GM03348 (cell line): ENCODE measurements at places on chromosomes 12 and 14.

DNA sequence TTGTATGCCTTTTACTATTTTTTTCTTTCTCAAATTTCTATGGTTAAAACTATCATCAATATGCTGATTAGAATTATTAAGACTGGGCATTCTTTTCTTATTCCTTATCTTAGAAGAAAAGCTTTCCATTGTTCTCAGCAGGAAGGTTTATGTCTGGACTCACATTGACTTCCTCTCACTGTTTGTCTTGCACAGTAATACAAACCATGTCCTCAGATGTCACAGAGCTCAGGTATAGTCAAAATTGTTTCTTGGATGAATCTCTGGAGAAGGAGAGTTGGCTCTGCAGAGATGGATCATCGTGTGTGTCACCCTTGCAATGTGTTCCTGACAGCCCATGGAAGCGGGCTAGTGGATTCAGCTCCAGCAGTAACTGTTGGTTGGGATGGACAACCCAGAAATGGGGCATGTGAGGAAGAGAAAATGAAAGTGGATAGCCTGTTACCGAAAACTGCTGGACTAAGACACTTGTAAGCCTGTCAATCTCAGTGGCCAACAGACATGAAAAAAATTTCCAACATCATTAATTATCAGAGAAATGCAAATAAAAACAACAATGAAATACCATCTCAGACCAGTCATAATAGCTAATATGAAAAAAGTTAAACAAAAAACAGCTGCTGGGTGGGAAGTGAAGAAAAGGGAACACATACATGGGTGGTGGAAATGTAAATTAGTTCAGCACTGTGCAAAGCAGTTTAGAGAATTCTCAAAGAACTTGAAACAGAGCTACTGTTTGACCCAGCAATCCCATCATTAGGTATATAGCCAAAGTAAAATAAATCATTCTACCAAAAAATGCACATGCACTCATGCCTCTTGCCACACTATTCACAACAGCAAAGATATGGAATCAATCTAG, 967.8 kb downstream of the TMEM121 start:
- no peak for DNase-seq

DNA sequence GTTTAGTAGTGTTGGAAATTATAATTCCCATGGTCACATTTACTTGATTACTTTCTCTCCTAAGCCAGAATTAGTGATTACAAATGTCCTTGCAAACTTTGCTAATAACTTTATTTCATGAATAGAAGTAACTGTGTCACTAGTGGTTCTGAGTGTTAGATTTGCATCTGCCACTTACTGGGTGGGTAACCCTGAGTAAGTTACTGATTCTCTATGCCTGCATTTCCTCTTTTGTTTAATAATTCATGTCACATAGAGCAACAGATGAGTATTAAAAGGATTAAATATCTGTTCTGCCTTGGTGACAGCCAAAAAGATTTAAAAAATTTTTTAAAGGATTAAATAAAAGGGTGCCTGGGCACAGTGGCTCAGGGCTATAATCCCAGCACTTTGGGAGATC, 78.6 kb downstream of the BHLHE41 start:
- no peak for DNase-seq

GRCh38 chr14:105053996-105054395, 11.2 kb downstream of the GPR132 start:
- DNase-seq: no peak

- DNase-seq: no peak
Measured at GRCh38 chr12:2451497-2451896, 343.3 kb upstream of the FKBP4 start.

GRCh38 chr12:6771091-6771495, 1.2 kb upstream of the LAG3 start:
- no peak for DNase-seq

GRCh38 chr12:20305470-20305869, 62.9 kb upstream of the PDE3A start:
- no peak for DNase-seq
